IPS DF 6.9 (cell line): ENCODE measurements at places on chromosomes 6 and 20.

DNA sequence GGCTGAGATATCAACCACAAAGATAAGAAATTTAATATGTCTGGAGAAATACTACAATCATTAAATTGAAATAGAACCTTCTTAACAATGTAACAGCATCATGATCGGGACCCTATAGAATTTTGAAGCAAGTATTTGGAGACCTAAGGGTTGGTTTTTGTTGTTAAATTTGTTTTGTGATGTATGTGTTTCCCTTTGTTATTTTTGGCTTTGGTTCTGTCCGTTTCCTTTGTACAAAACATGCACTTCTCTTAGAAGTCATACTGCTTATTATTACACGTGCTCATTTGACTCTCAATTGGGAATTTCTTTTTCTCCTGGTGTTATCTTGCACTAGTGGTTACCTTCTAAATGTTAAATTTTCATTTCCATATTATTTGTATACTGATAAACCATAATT, 4.0 kb upstream of the PLN start:
- DNase-seq, result no peak

- no peak for DNase-seq
Measured at GRCh38 chr20:32945710-32946221, 58.5 kb downstream of the SUN5 start.

DNA sequence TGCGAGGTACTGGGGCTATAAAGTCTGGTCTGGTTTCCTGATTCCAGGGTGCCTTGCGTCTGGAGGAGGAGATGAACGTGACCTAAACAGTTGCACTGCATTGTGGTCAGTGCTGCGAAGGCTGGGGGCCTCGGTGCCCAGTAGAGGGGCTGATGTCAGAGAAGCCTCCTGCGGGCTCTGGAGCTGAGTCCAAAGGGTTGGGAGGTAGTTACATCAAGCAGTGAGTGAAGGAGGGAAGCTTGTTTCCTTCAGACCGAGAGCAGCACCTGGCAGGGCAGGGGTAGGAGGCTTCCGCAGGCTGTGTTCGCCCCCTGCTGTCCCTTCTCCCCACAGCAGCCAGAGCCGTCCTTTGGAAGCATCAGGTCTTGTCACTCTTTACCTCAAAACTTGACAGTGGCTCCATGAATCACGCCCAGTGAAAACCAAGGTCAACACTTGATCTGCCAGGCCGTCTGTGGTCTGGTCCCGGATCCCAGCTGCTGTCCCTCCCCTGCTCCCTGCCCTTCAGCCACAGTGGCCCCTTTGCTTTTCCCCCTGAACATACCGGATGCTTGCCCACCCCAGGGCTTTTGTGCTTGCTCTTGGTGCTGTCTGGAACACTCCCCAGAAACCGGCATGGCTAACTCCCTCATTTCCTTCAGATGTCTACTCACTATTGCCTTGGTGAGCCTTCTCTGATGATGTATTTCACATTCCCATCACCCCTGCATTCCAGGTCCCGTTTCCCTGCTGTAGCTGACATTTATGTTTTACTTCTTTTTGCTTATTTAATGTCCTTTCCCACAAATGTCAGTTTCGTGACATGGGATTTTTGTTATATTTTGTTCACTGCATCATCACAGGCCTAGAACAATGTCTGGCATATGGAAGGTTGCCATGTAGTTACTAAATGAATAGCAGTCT, 7.0 kb downstream of the DYNLRB1 start:
- DNase-seq, result no peak

- no peak for DNase-seq
Measured at GRCh38 chr6:32947552-32948465, 5.1 kb downstream of the HLA-DMA start.

DNA sequence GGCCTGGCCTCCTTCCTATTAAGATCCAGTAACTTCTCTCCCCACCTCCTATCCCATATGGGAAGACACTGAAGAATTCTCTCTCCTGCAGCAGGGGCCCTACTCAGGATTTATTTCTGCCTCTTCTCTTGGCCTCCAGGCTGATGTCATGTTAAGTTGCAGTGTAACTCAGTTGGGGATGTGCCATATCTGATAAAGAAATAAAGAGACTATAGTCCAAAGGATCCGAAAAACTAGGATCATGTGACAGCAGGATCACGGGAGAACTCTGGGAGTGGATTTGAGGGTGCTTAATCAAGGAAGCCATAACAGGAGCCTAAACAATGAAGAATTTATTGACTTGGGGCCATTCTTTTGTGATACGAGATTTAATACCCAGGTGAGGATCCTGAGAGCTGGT, 38.5 kb upstream of the TGM6 start:
- DNase-seq, result no peak
